ENCODE measurements at places on chromosomes 3 and 15.

- no peak for DNase-seq
These were observed 66.3 kb upstream of the ACAD9 start for GRCh38 chr3:128813097-128813496.

DNA sequence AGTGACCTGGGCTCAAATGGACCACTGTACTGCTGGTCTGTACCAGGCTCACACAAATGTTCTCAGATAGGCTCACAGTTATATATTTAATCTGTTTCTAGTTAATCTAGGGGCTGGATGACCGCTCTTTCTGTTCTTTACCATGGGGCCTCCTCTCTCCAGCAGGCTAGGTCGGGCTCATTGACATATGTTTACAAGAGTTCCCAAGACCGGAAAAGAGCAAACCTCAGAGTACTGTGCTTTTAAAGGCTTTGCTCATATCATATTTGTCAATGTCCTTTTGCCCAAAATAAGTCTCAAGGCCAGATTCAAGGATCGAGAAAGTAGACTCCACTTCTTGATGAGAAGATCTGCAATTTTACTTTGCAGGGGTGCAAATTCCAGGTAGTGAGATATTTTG is 348.0 kb upstream of the EPHA6 start:
- no peak for DNase-seq

- no peak for DNase-seq
These were observed 43.9 kb downstream of the ADCY5 start for GRCh38 chr3:123405021-123405420.

- no peak for DNase-seq
These were observed 772.8 kb upstream of the LMCD1 start for GRCh38 chr3:7728566-7729519.

- no peak for DNase-seq
These were observed 30.5 kb downstream of the CCDC32 start for GRCh38 chr15:40534371-40534770.

Data from stimulated activated naive CD4-positive, alpha-beta T cell (primary cell).